ENCODE measurements at places on chromosomes 16 and 17. TPM values are rescaled to one million over a fixed set of nuclear protein-coding genes. Genes with fewer than 3 reads are reported as not detected.

- no peak for DNase-seq
Observed at GRCh38 chr17:27526604-27527002, 70.4 kb downstream of the KSR1 start.

- DNase-seq = no peak
Observed at GRCh38 chr17:16273499-16273898, 56.5 kb downstream of the PIGL start.

DNA sequence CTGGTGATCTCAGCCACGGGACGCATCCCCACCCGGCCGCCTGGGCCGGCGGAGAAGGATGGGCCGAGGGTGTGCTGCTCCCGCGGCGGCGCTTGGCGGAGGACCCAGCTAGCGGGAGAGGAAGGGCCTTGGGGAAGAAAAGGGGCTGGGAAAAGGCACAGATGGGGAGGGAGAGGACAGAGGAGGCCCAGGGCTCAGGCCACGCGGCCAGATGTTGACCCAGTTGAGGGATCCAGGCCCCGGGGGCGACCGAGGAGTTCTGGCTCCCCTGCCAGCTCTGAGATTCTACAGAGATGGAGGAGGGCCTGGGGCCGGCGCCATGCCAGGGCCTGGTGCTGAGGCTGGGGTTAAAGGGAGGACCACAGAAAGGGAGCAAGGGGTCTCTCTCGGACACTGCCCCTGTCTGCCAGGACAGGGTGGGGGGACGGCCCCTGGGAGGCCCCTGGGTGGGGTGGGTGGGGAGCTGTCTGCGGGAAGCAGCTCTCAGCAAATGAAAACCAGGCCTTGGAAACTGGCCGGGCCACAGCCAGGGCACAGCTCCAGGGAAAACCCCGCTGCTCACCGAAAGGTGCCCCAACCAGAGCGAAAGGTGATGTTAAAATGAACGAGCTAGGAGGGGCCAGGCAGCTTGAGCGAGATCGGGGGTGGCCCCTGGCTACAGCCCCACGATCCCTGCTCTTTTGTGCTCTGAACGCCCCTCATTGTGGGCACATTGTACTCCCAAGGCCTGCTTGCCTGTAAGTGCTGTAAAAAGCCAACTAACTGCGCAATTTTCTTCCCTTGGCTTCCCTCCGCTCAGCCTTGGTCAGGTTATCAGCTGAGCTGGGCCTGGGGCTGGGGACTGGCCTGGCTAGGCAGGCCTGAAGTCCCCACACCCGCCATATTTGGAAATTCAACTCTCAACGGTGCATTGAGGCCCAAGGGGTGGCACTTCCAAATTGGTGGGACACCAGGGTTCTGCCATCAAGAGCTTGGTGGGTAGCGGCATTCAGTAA, 191.4 kb downstream of the ZNF423 start:
- DNase-seq = peak; percentile 85

- no peak for DNase-seq
Observed at GRCh38 chr17:3474212-3474611, 1.6 kb upstream of the ASPA start.

- no peak for DNase-seq
Observed at GRCh38 chr16:12503191-12503590, 300.5 kb downstream of the CPPED1 start.

DNA sequence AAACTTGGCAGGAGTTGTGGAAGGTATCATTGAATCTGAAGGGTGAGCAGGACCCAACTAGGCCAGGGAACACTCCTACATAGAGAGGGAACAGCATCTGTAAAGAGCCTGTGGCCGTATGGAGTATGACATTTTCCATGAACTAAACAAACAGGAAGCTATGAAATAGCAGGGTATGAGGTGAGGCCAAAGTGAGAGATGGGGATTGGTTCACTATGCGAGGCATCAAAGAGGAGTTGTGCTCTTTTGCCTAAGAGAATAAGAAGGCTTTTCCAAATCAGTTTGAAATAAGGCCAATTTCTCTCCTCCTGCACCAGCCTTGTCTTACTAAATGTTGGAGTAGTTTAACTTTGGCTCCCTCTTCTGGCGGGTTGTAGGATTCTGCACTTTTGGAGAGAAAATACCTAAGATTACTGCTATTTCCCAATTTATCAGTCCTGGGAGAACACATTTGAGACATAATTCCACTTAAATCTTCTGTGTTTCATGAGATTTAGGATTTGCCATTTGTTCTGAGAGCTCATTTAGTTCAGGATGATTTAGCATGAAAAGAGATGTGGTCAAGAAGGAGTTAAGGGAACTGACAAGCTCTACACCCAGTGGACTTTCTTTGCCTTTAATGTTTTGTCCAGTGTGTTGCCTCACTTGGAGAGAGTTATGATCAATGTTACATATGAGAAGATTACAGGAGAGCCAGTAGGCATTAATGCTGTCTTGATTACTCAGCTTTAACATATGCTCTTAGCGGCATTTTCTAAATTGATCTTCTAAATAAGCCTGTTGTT, 55.4 kb downstream of the TNRC6C start:
- no peak for DNase-seq

DNA sequence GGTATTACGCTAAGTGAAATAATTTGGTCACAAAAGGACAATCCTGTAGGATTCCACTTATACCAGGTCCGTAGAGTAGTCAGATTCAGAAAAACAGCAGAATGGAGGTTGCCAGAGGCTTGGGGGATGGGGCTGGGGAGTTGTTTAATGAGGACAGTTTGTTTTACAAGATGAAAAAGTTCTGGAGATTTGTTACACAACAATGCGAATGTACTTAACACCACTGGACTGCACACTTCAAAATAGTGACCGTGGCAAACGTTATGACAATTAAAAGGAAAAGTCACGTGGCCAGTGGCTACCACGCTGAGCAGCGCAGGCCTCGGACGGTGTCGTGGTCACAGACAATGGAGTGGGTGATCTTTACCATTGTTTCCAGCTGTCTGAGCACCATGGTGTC, 338.1 kb downstream of the SEC14L1 start:
- DNase-seq = no peak

GRCh38 chr16:81723098-81723723, 55.9 kb upstream of the PLCG2 start:
- no peak for DNase-seq

DNA sequence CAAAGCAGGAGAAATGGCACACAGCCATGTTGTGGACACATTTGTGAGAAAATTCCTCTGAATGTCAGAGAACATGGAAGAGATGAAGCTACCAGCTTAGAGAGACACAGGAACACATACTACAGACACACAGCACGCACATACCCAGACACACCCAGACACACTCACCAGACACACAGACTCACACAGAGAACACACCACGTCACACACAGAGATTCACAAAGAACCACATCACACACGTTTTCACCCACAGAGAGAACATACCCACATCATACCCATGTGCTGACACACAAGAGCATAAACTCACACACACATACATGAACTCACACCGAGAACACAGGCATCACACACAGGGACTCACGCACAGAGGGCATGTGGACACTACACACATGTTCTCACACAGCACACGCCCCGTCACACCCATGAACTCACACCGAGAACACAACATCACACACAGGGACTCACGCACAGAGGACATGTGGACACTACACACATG, 124.9 kb downstream of the METRNL start:
- no peak for DNase-seq

DNA sequence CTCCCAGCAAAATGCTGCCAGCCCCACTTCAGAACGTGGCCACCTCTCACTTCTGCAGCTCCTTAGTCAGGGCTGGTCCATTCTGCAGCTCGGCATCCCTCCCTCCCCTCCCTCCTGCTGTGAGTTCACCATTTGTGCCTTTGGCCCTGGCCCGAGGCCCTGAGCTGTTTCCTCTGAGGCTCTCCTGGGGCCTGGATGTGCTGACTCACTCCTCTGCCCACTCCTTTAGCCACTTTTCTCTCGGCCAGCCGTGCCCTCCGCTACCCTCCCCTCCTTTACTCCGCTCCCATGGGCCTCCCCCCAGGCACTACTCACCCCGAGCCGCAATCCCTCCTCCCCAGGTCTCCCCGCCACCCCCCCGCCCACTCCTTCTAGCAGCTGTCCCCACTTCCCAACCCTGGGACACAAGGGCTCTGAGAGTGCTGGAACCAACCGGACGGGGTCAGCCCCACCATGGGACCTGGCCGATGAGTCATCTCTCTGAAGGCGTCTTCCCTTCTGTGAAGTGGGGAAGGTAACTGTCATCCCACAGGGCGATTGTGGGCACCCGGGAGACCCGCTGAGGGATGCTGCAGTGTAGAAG, 11.5 kb downstream of the KCNG4 start:
- DNase-seq = peak; percentile 88

DNA sequence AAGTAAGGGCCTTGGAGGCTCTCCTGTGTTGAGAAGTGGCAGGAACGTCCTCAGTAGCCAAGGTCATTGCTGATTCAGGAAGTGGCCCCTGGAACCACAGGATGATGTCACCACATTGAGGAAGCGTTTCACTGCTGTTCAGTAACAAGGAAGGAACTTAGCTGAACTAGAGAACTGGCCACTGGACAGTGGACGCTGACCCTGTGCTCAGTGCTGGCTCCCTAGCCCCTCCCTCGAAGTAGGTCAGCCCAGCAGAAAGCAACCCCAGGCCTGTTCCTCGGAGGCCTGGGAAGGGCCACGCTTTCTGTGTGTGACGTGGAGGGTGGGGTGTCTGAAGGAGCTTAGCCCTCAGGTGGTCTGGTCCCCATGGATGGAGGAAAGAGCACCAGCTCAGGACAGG, 58.3 kb downstream of the B9D1 start:
- no peak for DNase-seq

GRCh38 chr16:50400312-50400966, 31.7 kb upstream of the BRD7 start:
- DNase-seq = no peak

DNA sequence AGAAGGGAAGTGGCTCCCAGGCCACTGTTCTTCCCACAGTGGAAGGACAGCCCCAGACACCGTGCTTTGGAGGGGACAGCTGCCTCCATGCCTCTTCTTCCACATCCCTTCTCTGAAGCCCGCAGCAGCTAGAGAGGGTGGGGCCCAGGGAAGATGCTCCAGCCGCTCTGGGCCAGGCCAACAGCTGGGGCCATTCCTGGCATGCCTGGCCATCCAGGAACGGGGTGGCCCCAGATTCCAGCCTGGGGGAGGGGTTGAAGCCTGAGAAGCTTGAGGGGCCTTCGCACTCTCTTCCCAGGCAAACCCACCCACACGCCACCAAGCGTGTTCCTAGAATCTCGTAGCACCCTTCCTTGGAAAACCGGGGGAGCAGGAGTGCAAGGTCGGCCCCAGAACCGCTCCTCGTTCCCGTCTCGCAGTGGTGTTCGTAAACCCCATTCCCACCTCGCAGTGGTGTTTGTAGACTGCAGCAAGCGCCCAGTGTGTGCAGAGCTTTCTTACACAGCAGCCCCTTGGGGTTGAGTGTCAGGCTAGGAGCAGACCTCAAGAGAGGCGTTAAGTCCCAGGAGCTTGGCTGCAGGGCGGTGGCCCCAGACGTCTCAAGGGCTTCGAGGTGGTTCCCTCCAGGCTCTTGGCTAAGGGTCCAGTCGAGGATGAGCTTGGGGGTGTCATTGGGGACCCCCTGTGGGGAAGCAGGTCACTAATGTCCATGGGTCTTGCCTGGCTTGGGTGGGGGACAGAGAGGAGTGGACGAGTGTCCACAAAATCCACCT, 2.7 kb downstream of the CDH15 start:
- no peak for DNase-seq

DNA sequence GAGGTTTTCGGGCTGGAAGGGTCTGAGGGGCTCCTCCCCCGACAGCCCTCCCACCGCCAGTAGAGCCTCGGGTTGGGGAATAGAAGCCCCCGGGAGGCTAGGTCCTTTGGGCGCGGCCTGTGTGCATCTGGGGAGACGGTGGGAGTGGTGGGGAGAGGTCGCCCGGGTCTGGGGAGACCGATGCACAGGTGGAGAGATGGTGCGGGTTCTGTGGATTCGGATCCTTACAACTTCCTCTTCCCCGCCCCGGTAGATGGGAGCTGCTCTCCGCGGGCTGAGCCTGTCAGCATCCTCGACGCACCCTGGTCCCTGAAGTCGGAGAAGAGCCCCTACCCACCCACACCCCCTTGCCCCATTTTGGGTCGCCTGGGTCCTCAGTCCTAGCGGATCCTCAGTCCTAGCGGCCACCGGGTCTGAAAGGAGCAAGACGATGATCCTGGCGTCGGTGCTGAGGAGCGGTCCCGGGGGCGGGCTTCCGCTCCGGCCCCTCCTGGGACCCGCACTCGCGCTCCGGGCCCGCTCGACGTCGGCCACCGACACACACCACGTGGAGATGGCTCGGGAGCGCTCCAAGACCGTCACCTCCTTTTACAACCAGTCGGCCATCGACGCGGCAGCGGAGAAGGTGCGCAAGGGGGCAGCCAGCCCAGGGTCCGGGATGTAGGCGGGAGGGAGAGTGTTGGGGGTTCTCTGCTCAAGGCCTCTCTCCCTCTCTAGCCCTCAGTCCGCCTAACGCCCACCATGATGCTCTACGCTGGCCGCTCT, 790 bp downstream of the BCKDK start:
- DNase-seq = no peak

GRCh38 chr16:78813661-78814311, 714.3 kb downstream of the WWOX start:
- peak; percentile 63 for DNase-seq

DNA sequence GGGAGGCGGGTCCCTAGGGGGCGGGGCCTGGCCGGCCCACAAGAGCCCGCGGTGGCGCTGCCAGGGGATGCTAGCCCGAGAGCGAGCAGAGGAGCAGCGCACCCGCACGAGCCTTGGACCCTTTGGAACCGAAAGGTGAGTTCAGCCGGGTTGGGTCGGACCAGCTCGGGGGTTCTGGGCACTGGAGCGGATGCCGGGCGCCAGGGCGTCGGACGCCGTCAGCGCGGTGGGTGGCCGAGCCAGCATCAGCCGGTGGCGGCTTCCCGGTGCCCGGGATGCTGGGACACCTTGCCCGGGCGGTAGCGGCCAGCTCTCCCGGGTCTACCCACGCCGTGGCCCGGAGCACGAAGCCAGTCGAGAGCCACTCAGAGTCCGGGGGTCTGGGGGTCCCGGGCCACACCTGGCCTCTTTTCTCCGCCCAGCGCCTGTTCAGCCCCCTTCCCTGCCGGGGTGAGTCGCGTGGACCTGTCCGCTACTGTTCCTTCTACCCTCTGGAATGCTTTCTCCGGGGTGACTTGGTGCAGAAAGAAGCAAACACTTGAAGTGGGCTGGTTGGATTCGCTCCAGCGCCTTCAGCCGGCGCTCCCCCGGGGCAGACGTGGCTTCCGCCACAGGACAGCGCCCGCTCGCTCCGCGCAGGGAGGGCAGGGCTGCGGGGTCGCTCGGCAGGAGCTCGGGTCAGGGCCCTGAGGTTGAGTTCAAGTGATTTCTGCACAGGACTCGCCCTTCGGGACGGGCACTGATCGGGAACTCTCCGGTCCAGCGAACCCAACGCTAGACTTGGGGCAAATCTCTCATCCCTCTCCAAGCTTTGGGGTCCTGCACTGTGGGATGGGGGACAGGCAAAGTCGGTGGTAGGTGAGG, at the start of gene SCNN1G:
TSS of gene SCNN1G (plus strand) at position 67 of the 864 bp plus-strand sequence. CDS start 3,527 bp downstream, outside the sequence.
- DNase-seq = no peak

The SLC13A2 gene
- not detected for total RNA-seq

The RAMP2 gene
- total RNA-seq = 41.3 TPM

The RUNDC3A gene
- total RNA-seq = 0.49 TPM

The KLHL10 gene
- total RNA-seq = not detected

The PYDC1 gene
- not detected for total RNA-seq

The SOCS7 gene
- total RNA-seq = 12.0 TPM

The LGALS9C gene
- total RNA-seq = not detected

The LRRC37A gene
- total RNA-seq = 1.1 TPM

The NPB gene
- total RNA-seq = 0.38 TPM

The PHLPP2 gene
- 2.1 TPM for total RNA-seq

The PLA2G10 gene
- not detected for total RNA-seq

The OSGIN1 gene
- total RNA-seq = 8.2 TPM

All from Right ventricle myocardium inferior (tissue), 1 donor.